ENCODE measurements at places on chromosomes 5 and 9.

- DNase-seq = peak; percentile 26
These were observed 23.3 kb downstream of the TNFSF8 start for GRCh38 chr9:114906922-114907571.

GRCh38 chr5:16934123-16934522 lies 2.0 kb downstream of the MYO10 start:
- peak; percentile 64 for DNase-seq

- DNase-seq = no peak
These were observed 28.9 kb upstream of the CKMT2 start for GRCh38 chr5:81204205-81204604.

DNA sequence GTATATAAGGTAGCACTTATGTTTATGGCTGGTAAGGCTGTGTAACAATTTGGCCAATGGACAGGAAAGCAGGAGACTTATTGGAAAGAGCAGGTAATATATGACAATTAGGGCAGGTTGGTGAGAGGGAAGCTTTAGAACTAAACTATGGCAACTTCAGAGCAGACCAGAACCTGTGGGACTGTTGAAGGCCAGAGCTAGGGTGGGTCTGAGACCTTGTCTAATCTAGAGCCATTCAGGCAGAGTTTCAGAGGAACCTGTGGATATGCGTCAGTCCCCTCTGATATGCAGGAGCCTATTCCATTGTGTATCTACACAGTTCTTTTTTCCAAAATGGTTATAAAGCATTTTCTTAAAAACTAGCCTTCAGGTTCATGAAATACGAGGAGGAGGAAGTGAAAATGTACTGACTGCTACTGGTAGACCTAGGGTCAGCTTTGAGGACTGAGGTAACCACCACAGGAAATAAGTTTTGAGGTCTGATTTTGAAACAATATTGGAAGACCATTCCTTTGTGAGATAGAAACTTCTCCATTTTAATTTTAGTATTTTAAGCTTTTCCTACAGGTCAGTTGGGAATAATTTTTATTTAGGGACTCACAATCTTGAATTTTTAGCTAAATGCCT lies 37.6 kb downstream of the ELL2 start:
- no peak for DNase-seq

GRCh38 chr5:72209147-72210115 lies 102.2 kb downstream of the MAP1B start:
- no peak for DNase-seq

- DNase-seq = no peak
These were observed 3.1 kb upstream of the STC2 start for GRCh38 chr5:173331287-173331686.

DNA sequence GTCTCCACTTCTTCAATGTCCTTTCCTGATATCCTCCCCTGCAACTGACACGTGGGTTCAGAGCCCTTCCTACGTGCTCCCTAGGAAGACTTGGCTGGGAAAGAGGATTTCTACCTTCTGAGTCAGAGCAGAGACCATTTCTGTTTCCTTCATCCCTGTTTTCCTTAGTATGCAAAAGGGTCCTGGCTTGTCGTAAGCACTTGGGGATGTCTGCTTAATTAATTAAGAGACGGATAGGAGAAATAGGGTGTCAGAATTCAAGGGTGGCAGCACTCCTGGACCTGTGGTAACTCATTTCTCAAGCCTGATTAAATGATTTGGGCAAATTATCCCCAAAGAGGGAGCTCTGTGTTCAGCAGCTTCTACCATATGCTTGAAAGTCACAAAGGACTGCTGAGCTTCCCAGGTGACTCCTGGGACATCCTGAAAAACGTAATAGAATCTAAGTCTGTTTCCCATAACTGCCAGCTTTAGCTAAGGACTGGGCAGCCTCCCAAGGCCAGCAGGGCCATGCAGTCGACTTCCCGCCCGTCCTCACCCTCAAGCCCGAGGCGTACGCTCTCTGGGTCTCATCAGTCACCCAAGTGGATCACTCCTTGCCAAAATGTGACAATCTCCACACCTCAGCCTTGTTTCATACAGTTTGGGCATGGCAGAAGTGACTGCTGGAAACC lies 20.5 kb downstream of the ABCA1 start:
- DNase-seq = peak; percentile 85

DNA sequence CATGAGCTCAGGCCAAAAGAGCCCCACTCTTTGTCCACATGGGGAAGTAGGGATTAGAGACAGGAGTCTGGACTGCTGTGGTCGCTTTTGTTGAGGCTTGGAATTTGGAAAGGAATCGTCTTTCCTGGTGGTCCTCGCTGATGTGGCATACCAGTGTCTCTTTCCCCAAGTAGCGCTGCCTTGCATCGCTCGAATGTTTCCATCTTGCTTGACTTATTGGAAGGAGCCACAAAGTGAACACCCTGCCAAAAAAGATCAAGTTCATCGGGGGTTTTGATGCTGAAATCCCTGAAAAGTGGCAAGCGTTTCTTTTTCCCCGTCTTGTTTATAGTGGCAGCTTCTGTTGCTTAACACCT lies 161.3 kb downstream of the MACROH2A1 start:
- no peak for DNase-seq

- DNase-seq = no peak
These were observed 19.7 kb downstream of the ZCCHC10 start for GRCh38 chr5:133006653-133007052.

DNA sequence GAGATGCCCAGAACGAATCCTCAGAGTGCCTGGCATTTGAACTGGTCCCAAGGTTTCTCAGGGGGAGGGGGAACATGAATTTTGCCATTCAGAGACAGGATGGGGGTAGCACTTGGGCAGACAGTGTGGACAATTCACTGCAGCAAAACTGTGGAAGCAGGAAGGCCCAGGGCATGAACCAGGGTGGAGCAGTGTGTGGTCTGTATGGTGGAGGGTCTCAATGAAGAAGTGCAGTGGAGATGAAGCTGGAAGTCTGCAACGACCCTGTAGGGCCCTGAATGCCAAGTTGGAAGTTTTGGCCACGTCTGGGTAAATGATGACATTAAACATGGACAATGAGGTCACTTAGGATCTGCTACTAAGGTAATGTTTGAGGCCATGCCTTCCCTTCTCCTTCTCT lies 273.9 kb downstream of the CDK5RAP2 start:
- DNase-seq = no peak

DNA sequence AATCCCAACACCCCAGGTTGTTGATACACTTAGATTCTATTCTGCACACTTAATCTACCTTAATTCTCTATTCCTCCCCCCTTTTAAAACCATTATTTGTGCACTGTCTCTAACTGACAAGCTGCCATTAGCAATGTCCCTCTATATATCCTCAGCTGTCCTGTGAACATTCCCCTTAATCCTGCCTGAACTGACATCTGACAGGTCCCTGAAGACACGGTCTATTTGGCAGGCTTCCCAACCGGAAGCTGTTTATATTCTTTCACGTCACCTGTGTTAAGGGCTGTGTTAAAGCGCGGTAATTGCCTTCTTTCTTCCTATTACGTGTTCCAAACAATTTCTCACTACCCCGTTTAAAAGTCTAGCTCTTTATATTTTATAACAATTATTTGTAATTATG lies 277.3 kb downstream of the CDH9 start:
- DNase-seq = no peak

DNA sequence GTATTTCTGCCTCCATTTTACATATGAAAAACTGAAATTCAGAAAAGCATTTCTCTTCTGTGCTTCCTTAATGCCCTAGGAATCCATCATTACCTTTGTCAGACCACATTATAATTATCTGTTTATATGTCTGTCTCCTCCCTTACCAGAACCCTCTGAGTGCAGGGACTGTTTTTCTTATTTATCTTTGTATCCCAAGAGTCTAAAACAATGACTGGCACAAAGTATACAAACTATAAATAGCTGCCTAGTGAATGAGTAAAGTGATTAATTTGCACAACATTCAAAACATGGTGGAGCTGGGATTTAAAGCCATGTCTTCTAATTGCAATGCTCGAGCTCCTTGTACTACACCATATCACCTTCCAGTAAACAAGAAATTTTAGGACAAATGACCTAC lies 49.3 kb upstream of the HK3 start:
- no peak for DNase-seq

DNA sequence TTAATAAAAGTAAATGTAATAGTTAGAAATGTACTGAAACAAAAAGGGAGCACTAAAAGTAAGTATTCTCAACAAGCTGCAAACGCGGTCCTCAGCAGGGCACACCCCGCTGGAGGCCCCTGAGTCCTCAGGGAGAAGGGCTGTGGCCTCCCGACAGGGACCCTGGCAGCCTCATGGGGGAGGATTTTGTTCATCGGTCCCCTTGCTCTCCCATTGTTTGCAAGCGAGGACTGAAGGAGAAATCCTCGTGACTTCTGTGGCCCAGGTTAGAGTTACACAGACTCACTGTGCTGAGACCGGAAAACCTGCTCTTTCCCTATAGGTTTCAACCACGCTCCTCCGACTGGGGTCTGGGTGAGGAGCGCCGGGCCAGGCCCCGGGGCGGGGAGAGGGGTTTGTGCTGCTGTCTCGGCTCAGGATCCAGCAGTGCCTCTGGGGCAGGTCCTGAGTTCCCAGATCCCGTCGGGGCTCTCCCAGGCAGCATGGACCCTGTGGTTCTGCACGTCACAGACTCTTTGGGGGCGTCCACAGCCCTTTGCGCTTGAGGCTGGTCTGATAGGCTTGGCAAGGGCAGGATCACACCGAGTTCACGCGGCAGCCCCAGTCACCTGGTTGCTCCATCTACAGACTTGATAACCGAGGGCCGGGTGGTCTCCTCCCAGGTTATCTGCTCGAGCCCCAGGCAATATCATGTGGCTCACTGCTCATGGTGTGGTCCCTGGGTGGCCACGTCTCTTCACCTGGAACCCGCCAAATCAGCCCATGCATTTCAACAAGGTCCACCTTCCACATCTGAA lies 38.8 kb downstream of the MRPL36 start:
- DNase-seq = no peak

- no peak for DNase-seq
These were observed 73.9 kb downstream of the PBX3 start for GRCh38 chr9:125821078-125821477.

GRCh38 chr5:79793722-79794121 lies 104.1 kb downstream of the CMYA5 start:
- no peak for DNase-seq

GRCh38 chr9:109906766-109907382 lies 126.9 kb downstream of the PALM2AKAP2 start:
- no peak for DNase-seq

- DNase-seq = no peak
These were observed 1.4 kb downstream of the MARCHF3 start for GRCh38 chr5:127028822-127029457.

GRCh38 chr5:174737330-174737729 lies 12.9 kb downstream of the MSX2 start:
- DNase-seq = no peak

- DNase-seq = no peak
These were observed 75.4 kb downstream of the NUDT12 start for GRCh38 chr5:103487218-103487617.
